T-helper 17 cell (primary cell): ENCODE measurements at places on chromosomes 4 and X.

DNA sequence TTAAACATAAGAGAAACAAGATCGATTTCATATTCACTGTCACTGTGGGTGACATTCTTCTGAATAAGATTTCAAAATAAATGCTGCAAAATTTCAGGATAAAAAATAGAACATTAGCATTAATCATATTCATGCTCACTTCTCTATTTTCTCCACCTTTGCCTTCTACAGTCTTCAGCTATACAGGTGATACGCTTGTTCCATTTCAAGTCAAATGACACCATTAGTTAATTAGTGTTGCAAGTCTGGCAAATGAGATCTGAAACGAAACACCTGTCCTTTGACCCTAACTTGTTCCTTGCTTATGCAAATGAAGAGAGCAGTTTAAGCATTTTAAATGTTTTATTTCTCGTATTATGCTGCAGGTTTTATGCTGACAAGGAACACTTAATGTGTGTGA lies 667.5 kb upstream of the MAGEB2 start:
- DNase-seq = no peak

GRCh38 chrX:50211510-50211909 lies 6.9 kb downstream of the CCNB3 start:
- DNase-seq = no peak

DNA sequence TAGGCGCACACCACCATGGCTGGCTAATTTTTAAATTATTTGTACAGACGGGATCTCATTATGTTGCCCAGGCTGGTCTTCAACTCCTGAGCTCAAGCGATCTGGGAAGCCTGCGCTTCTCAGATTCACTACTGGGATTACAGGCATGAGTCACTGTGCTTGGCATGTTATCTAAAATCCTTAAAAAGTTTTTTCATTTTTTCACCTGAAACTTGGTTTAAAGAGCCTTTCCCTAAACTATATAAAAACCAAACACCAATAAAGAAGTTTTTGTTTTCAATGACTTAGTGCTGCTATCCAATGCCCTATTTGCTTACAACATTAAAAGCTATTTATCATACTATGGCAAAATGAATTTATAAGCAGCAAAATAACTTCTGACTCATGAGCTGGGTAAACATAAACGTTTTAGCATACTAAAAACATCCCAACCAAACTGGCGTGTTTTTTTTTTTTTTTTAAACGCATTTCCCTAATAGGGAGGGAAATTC lies 127.8 kb downstream of the UBE2K start:
- DNase-seq = no peak

- DNase-seq = no peak
These were observed 65.0 kb downstream of the COQ2 start for GRCh38 chr4:83219344-83220331.
